ENCODE measurements at places on chromosomes 1 and 21.

GRCh38 chr1:50930965-50931737 lies 28.9 kb downstream of the FAF1 start:
- DNase-seq, result peak; percentile 3

GRCh38 chr1:2636733-2637132 lies 3.9 kb upstream of the MMEL1 start:
- no peak for DNase-seq

- no peak for DNase-seq
These were observed 121.2 kb downstream of the SLC45A1 start for GRCh38 chr1:8439015-8439702.

DNA sequence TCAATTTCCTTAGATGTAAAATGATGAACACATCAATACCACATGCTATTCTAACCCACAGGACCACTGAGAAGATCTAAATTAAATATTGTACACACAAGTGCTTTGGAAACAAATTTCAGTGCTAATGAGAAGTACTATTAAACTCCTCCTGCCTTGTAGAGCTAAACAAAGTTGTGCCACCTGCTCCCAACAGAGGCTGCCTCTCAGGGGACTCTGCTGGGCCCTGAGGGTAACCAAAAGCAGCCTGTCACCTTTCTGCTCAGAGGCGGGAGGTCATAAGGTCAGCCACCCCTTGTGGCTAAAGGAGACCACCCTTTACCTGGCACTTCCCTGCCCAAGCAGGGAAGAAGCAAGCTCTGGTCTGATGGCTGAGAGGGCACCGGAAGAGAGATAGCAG lies 6.3 kb downstream of the SLC9A1 start:
- no peak for DNase-seq

DNA sequence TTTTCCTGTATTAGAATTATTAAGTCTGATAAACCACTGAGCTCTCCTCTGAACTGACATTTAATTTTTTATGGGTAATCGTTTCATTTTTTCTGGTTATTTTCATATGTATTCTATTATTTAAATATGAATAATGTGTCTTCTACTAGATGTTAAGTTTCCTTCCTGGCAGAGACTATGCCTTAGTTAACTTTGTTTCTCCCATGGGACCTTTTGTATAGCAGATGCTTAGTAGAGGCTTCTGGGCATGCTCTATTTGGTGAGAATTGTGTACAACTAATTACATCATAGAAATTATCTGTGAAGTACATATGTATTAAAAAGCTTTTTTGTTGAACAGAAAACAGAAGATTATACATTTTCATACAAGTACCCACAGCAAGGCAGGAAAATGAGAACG lies 23.4 kb downstream of the CTBS start:
- no peak for DNase-seq

DNA sequence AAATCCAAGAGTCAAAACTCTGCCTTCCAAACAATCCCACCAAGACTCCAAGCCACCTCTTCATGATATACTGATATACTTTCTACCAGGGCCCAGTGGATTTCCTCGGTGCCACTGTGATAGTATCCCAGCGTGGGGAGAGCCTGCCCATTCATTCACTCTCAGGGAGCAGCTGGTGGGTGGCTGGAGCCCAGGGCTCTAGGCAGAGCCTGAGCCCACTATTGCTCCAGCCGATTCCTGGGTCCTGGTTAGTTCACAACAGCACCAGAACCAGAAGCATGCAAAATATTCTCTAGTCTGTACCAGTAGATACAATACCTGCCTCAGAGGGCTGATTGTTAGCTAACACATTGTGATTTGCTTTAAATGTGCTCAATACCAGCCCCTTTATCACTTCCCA lies 831 bp downstream of the CSRP1 start:
- DNase-seq, result no peak

- DNase-seq, result peak; percentile 57
These were observed at the start of gene LDLRAP1 for GRCh38 chr1:25543425-25544242. TSS of gene LDLRAP1 (plus strand) at chr1:25543606. CDS start at chr1:25543699, 93 bp downstream.

GRCh38 chr1:28236656-28237322 lies 865 bp downstream of the ATP5IF1 start:
- DNase-seq, result no peak

- no peak for DNase-seq
These were observed 64.5 kb downstream of the BRINP3 start for GRCh38 chr1:190413142-190413541.

DNA sequence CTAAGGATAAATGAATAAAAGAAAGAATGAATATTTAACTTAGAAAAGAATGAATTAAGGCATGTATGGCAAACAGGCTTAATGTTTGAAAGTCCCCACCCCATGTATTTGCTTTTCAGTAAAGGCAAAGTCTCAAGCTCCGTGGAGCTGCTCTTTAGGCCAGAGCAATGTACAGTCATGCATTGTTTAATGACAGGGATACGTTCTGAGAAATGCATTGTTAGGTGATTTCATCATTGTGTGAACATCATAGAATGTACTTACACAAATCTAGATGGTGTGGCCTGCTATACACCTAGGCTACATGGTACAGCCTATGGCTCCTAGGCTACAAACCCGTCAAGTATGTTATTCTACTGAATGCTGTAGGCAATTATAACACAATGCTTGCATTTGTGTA lies 51.6 kb upstream of the SPATA6 start:
- DNase-seq, result no peak

GRCh38 chr1:24535778-24536177 lies 20.1 kb upstream of the NCMAP start:
- no peak for DNase-seq

DNA sequence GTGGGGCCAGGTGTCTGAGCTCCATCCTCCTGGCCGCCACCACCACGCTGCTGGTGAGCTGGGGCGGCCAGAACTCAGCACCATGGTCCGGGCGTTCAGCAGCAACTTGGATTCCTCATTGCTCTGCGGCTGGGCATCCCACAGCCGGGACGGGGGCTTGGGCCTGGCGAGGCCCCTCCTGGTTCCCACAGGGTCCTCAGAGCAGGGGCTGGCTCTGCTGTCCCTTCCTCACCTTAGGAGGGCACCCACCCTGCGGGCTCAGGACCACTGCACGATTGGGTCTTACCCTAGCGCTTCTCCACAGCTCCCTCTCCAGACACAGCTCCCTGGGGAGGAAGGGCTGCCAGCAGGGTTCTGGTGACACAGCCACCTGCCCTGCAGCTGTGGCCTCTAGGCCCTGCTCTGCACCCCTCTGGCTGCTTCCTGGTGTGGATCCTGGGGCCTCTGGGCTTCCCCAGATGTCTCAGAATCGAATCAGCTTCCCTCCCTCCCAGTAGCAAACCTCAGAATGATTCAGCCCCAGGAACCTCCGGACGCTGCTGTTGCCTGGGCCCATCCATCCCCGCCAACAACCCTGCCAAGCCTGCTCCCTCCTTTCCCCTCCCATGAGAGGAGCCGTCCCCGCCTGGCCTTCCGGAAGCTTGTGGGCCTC lies 25.0 kb downstream of the CRYAA start:
- no peak for DNase-seq

GRCh38 chr21:35649186-35649585 lies 411.1 kb downstream of the SETD4 start:
- no peak for DNase-seq

DNA sequence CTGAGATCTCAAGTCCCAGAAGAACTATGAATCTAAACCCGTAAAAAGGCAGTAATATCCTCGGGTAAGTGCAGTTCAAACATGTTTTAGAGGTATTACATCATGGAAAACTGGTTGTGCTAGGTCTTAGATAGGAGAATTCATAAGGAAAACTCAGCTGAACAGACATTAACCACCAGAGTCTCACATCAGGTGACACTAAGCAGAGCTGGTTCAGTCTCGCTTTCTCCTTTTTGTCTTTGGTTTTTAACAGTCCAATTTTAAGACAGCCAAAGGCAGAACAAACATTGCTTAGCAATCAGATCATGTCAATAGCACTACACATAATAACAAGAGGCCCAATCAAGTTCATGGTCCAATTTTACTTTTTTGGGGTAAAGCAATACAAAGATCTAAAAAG lies 63.1 kb upstream of the MUTYH start:
- DNase-seq, result no peak

DNA sequence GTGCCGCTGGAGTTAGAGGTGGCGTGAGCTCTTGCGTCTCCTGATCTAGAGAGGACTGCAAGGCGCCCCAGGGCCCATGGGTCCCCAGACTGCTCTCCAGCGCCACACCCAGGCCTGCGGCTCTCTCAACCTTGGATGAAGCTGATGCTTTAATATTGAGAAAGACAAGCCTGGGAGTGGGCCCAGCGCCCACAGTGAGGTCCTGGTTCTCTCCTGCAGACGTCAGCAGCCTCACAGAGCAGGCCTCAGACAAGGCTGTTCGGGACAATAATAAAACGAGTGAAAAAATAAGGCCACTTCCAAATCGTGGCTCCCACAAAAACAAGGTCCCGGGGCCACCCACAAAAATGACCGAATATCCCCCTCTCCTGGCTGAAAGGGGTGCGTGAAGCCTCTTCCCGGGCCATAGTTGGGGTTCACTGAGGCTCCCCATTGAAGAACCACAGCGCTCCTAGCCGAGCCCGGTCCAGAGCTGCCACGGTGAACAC lies 6.0 kb upstream of the DNMT3L start:
- no peak for DNase-seq

- DNase-seq, result no peak
These were observed 20.5 kb upstream of the ARTN start for GRCh38 chr1:43913051-43913501.

- no peak for DNase-seq
These were observed 9.3 kb upstream of the CAPN2 start for GRCh38 chr1:223702735-223703667.

GRCh38 chr1:169468982-169469381 lies 16.8 kb downstream of the SLC19A2 start:
- no peak for DNase-seq

- DNase-seq, result no peak
These were observed 77.1 kb downstream of the IFI44 start for GRCh38 chr1:78726686-78727085.

Data from activated T-helper 9 cell treated with anti-CD3 and anti-CD28 coated beads, Interleukin-2, amount 50 U/mL, for 16 hours (primary cell).